NAMALWA (cell line): ENCODE measurements at places on chromosomes 1 and 21.
A peak's percentile ranks its signal among the peaks of the same experiment; 100 is the strongest.

GRCh38 chr1:12450756-12451559 is 167.1 kb downstream of the DHRS3 start:
- DNase-seq, result no peak

- no peak for DNase-seq
These were observed 52.8 kb upstream of the FOXD3 start for GRCh38 chr1:63269571-63269970.

DNA sequence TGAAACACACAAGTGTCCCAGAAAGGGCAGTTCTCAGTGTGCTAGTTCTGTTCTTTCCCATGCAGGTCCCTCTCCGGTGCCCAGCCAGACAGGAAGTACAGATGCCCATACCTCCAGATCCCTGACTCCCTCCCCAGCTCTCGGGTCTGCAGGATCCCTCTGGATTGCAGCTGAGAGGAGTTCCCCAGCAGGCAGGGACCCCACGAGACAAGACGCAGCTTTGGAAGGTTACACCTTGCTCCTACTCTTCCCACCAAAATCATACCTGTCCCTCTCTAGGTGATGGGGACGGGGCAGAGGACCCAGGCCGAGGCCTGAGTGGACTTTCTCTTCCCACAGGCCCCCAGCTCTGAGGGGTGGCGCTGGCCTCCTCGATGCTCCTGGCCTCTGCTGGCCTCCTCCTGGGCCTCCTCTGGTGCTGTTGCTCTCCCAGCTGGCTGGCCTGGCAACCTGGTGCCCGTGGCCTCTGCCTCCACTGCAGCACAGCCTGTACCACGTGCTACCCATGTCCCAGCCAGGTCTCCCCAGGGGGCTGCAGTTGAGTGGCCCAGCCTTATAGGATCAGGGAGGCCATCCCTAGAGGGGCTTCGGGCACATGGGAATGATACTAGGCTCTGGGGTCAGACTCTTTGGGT is 9.4 kb downstream of the LDLRAD2 start:
- no peak for DNase-seq

DNA sequence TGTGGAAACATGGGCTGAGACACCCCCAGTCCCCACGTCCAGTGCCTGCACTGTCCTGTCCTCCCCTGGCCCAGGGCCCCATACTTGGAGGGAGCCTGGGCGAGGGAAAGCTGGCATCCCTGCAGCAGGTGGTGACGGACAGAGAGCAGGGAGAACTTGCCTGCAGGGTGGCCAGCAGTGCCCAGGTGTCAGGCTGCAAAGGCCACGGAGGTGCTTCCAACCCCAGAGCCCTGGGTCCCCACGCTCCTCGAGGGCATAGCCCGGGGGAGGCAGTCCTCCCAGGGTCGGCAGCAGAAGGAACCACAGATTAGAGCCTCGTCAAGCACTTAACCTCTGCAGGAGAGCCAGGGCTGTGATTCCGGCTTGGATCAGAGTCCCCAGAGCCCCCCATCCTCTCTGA is 77.5 kb downstream of the ARHGEF16 start:
- DNase-seq, result no peak

GRCh38 chr1:150525348-150525747 is 9.8 kb downstream of the FALEC start:
- DNase-seq, result no peak

DNA sequence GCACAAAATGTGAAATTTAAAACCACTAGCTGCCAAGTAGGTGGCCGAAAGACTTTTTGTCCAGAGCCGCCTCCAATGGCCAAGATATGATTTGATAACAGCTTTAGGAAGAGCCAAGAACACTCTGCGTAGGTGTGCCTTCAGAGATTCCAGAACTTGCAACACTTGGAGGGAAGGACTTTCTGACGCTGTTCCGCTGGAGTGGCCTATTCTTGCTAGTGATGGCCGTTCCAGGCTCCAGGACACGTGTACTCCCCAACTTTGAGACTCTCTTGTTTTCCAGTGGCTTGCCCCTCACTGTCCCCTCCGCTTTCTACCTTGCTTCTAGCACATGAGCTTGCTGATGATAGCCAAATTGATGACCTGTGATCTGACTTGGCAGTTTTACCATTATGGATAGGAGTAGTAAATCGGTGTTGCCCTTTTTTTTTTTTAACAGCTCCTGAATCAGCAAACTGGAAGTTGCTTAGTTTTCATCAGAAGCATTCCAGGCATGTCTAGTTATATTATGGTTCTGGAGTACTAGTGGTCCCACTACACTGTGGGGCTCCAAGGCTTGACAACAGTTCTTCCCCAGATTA is 1.0 kb downstream of the PRDX6 start:
- DNase-seq, result peak; percentile 36

DNA sequence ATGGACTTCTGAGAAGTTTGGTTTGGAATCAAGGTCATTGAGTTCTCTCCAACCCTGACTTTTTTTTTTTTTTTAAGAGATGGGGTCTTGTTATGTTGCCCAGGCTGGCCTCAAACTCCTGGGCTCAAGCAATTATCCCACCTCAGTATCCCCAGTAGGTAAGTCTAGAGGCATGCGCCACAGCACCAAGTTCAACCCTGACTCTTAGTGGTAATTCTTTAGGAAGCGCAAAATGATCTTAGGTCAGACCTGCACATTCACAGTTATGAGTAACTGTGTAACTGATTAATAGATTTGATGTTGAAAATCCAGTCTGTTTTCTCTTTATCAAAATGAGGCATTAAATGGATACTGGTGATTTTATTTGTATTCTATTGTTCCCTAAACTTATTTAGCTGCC is 95.9 kb downstream of the GREM2 start:
- DNase-seq, result no peak

DNA sequence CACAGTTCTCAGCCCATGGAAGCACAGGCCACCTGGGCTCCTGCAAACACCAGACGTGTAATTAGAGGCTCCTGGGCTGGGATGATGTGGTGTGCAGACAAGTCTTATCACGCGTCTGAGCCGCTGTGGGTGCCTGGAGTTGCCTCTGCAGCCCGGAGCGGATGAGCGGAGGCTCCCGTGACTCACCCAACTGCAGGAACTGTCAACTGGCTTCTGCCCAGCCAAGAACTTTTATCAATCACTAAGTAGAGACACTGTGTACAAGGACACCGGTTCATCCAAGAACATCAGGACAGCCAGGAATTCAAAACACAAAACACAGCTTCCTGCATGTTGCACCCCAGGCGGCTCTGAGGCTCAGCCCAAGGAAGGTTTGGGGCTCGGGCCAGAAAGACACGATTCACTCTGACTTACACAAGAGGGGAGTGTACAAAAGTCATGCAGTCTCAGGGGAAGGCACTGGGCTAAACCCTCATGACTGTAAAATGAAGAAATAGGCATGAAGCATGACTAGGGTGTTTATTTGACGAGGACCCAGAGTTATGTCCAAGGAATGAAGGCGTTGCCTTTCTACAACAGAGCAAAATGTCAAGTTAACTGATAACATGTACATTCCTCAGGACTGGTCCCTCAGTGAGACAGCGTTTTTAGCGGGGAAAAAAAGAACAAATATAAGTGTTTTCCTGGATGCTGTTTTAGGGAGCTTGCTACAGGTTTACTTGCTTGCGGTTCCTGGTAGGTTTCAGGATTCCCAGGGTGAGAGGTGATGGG is 21.1 kb downstream of the ERRFI1 start:
- no peak for DNase-seq

DNA sequence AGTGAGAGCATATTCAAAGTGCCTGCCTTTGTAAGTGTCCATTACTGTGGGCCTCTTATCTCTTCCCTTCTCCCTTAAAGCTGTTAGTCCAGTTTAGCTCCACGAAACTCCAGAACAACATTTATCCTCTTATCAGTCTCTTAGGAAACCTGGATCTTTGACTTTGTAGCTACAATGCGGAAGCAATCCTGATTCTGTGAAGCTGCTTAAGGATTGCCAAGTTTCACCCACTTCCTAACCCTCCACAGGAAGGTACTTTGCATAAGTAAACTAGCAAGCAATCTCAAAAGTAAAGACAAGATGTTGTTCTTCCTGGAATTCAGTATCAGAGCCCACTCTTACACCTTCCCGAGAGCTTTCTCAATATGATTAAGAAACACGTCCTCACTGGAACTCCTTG is 164.9 kb upstream of the USP25 start:
- no peak for DNase-seq

DNA sequence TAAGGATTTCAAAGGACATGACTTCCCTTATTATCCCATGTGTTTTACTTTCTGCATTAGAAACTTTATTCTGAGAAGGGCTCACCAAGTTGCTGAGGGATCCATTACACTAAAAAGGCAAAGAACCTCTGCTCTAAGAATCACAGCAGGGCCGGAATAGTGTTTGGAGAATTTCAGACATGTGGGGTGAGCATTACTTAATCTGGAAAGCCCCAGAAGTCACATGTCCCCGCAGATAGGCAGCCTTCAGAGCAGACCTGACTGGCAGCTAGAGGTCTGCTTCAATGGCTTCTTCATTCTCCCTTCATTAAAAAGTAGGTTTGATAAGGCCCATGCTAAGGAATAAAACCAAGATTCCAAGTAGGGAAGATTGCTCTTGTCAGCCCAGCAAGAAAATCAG is 52.6 kb upstream of the RBM15 start:
- DNase-seq, result no peak

GRCh38 chr1:212035123-212035834 is at the start of the genes DTL and INTS7:
DTL (plus strand) TSS chr1:212035748; CDS start chr1:212035891, 143 bp downstream.
INTS7 (minus strand) TSS chr1:212035557; CDS start chr1:212035437, 120 bp downstream.
- DNase-seq, result peak; percentile 100

DNA sequence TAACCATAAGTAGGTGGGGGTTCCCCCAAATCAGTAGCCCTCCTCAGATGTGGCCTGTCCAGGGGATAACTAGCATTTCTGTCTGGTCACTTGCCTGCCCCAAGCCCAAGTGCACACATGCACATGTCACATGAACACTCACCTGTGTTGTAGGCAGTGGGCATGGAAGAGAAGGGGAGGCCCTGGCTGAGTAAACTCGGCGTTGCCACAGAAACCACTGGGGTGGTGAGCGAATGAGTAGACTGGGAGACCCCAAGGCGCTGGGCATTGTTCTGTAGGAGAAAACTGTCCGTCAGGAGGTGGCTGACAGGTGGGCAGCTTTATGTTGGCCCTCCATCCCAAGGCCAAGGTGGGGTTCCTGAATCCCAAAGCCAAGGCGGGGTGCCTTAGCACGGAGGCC is 25.6 kb downstream of the MEF2D start:
- no peak for DNase-seq

DNA sequence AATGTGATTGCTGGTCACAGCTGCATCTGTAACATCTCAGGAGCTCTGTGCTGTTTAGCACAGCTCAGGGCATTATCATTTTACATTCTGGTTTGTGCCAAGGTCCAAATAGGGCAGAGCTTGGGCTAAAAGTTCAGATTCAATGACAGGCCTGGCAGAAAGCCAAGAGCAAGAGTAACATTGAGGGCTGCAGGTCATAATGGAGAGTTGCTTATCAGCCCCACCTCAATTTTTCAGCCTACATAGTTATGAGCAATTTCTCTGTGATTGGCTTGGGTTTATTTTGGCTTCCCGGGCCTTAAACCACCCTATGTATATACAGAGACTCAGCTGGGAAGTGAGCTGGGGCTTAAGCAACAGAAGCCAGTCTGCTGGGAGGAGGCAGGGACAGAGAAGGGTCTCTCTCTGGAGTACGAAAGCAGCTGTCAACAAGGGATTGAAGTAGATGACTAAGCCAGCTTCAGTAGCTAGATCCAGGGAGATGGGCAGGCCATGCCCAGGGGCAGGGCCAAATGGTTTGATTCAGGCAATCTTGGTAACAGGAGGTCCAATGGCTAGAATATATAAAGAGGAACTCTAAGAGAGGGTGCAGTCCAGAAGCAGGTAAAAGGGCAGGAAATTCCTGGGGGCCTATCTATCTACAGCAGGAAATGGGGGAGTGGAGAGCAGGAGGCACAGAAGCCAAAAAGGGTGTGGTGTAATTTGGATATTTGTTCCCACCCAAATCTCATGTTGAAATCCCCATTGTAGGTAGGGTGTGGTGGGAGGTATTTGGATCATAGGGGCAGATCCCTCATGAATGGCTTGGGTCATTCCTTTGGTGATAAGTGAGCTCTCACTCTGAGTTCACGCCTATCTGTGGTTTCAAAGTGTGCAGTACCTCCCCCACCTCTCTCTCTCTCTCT is 49.0 kb downstream of the BRINP2 start:
- no peak for DNase-seq

GRCh38 chr21:39863111-39863510 is 4.1 kb upstream of the PCP4 start:
- no peak for DNase-seq

DNA sequence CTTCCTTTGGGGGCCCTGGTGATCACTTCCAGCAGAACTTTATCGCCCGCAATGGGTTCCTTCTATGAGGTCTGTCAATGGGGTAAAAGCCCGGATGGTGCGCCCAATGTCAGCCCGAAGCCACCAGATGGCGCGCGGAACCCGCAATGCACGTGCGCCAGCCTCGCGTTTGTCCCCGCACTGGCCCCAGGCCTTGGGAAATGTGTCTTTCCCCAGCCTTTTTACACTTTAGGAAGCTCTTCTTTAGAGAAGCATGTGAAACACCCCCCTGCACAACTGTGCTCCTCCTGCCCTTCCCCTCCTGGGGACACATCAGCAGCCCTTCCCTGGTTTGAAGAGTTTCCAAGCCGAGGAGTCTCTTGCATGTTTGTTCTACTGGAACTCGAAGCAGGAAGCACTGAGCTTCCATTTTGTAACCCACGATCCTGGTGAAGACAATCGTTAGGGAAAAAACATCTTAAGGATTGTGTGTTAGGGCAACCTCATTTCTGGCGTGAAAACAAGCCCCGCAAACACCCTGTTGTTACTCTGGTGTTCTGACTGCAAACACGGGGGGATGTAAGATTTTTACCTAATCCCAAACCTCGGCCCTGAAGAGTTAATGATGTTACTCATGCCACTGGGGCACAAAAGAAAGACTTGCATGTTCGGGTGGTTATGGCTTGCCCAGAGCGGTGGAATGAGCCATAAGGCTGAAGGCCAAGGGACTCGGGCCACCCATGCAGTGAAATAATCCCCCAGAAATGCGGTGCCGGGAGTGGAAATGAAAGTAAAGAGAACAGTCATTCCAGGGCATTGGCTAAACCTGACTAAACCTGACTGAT is 20.4 kb upstream of the TARBP1 start:
- DNase-seq, result peak; percentile 86

DNA sequence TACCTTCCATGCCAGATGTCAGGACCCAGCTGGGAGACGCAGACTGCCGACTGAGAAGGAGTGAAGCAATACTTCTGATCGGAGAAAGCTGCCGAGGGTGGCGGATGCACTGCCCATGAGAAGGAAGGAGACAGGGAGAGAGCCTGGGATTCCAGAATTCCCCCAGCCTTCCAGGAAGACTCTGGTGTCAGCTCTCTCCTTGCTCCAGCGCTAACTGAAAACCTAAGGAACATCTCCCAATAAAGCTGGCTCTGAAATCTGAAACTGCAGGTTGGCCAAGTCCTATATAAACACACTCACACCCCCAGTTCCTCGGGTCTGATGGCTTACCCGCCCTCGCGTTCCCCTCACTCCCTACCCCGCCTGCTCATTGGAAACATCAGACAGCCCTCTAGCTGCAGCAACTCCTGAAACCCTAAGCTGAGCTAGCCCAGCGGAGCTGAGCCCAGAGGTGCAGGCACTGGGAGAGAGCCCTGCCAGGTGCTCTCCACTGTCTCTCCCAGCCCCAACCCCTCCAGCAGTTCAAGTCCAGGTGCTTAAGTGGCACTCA is 52.3 kb downstream of the PLEKHA6 start:
- no peak for DNase-seq
